H1 (cell line): ENCODE measurements at places on chromosomes 16 and 17.

- no peak for DNase-seq
Observed at GRCh38 chr16:89443727-89444084, 46.7 kb downstream of the ANKRD11 start.

DNA sequence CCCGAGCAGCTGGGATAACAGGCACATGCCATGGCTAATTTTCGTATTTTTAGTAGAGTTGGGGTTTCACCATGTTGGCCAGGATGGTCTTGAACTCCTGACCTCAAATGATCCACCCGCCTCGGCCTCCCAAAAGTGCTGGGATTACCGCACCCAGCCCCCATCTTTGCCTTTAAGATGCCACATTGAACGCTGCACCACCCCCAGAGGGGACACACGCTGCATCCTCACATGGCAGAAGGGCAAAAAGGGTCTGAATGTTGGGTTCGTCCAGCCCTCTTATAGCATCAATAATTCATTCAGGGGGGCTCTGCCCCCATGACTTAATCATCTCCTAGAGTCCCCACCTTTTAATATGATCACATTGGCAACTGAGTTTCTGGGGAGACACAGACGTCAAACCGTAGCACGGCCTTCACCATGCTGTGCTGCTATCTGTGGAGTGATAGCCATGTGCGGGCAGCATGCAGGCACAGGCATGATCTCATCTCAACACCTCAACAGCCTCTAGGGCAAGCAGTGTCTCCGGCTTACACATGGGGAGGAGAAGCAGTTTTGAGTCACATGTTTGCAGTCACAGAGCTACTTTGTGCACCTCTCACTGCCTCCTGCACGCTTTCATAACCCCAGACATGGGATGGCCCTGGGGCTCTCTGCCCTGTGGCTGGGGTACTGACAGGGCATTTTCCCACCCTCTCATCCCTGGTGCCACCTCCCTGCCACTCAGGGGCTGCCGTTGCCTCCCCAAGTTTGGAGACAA, 30.0 kb downstream of the IL21R start:
- DNase-seq: peak; percentile 32

GRCh38 chr16:73523209-73523608, 475.3 kb upstream of the ZFHX3 start:
- DNase-seq: no peak

- DNase-seq: no peak
Observed at GRCh38 chr16:88298181-88298832, 84.5 kb upstream of the ZNF469 start.

GRCh38 chr17:65405563-65405962, 155.9 kb downstream of the AXIN2 start:
- DNase-seq: no peak

DNA sequence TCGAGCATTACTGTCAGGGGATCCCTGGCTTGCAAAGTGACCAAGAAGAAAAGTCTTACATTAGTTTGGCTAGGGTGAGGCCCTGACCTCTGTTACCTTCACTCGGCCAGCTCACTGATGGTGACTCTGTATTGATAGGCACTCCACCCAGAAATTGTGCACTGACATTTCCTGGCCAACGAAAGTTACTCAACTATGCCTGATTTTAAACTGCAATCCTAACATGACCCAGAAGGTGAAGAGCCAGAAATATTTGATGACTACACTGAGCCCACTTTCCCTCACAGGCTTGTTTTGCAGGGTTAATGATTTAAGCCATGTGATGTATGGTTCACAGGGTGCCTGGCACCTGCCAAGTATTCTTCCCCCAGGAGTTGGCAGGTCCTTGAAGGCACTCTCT, 208.2 kb upstream of the MAF start:
- DNase-seq: no peak

DNA sequence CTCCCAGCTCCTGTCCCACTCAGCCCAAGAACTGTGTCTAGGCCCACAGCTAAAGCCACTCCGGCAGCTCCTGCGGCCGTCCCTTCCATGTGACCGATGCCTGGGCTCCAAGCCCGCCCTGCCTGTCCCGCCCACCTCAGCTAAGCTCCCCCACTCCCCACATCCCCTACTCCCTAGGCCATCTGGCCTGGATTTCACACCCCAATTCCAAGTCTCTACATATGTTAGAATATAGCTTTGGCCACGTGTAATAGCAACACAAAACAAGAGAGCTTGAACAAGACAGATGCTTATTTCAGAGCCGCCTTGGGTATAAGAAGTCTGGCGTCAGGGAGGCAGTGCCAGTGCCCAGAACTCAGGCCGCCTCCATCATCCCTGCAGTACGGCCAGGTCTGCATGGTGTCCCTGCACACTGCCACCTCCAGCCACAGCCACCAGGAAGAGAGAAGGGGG, 30.0 kb upstream of the USP22 start:
- no peak for DNase-seq

DNA sequence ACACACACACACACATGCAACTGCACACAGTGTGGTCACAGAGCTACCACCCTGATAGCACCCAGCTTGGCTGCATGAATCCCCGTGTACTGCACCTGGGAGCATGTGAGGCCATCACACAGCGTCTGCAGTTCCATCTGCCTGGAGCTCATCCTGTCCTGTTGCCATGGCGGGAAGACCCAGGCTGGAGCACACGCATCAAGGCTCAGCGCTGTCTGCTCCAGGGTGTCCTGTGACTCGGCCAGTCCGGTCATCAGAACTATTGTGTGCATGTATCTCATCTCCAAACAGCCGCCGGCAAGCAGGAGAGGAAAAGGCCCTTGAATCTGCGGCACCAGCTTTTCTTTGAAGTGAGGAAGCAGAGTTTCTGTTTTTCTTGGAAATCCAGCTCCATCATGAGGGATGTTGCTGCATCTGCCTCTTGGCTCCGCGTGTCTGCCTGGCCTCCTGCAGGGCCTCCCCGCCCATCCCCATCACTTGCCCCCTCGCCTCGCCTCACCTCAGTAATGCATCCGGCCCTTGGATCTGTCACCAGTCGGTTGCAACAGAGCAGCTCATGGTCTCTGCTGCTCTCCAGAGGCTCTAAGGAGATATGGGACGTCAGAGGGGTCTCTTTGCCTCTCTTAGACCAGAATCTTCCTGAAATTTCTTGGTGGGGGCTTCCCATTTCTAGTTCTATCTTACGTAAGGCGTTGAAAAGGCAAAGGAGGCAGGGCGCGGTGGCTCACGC, 23.7 kb downstream of the CACNG4 start:
- DNase-seq: no peak

GRCh38 chr17:7867881-7868329, 10.1 kb downstream of the CYB5D1 start:
- DNase-seq: no peak

DNA sequence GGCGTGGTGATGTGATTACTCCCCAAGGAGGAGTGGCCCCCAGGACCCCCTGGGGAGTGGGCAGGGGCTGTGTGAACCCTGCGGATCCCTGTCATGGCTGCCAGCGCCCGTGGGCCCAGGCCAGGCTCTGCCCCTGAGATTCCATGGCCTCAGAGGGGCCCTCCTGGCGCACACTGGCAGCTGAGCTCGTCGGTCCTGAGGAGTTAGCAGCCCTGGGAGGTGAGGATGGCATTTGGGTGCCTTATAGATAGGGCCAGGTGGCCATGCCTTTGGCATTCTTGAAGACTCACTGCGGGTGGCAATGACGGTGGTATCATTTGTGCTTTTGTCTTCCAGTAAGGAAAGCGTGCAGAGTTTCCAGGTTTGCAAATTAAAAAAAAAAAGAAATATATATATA, 146.8 kb upstream of the GSE1 start:
- no peak for DNase-seq

DNA sequence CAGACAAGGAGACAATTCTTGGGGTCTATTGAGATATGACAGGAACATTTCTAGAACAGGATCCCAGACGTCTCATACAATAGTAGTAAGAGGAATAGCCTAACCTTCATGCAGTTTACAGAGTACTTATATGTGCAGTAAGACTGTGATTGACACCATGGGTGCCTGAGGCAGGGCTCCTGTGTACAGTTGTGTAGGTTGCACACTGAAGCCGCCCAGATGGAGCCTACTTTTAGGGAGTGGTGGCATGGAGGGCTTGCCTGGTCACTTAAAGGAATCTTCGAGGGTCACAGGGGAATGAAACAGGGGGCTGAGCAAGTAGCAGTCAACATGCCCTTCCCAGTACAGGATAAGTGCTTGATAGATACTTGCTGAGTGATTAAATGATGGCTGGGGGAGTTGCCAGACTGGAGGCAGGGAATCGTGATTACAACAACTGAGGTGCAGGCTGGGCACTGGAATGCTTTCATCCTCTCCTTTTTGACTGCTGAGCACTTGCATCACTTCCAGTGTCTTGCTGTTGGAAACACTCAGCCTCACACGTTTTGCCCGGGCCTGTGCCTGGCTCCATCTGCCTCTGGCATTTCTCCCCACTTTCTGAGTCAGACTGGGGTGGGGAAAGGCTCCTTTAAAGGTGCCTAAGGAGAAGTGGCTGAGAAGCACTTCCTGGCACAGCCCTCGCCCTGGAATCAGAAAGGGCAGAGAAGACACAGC, 71.0 kb downstream of the COPRS start:
- no peak for DNase-seq

- DNase-seq: no peak
Observed at GRCh38 chr17:59642565-59642964, 22.9 kb downstream of the CLTC start.

GRCh38 chr17:78126895-78127238, 1.7 kb downstream of the TMC6 start:
- no peak for DNase-seq

DNA sequence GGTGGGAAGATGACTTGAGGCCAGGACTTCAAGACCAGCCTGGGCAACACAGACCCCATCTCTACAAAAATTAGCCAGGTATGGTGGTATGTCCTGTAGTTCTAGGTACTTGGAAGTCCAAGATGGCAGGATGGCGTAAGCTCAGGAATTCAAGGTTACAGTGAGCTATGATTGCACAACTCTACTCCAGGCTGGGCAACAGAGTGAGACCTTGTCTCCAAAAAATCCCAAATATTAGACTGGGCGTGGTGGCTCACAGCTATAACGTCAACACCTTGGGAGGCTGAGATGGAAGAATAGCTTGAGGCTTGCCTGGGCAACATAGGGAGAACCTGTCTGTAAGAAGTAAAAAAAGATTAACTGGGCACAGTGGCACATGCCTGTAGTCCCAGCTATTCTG, 30.8 kb downstream of the SUZ12 start:
- DNase-seq: no peak

DNA sequence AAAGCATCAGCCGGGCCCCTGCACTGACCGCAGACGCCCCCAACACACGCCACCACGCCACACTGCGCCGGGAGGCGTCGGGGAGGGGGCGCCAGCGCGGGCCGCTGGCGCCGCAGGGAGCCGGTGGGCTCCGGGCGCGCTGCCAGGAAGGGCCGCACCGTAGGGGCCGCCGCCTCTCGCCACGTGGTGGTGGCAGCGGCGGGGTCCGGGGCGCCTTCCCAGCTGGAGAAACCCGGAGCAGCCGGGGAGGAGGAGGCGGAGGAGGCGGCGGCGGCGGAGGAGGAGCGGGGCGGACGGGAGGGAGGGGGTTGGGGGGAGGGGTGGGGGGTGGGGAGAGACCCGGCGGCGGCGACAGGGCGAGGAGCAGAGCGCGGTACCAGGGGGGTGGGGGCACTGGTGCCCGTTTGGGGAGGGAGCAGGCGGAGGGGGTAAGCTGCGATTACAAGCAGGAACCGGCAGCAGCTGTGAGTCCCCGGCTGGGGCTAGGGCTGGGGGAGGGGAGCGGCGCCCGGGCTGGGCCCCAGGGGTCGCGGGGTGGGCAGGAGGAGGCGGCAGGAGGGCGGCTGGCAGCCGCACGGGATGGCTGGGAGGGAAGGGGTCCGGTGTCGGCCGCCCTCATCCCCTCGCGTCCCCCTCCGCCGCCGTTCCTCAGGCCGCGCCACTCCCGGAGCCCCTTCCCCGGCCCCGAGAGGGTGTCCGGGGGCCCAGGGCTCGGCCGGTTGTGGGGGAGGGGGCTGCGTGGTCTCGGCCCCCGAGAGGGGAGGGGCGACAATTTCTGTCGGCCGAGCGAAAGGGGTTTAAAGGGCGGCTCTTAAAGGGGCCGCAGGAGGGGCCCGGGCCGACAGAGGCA, at the start of gene TBKBP1:
Gene TBKBP1, plus strand, starts transcription at position 431 of the 850 bp plus-strand sequence. CDS start 1,952 bp downstream, outside the sequence.
- DNase-seq: peak; percentile 63

DNA sequence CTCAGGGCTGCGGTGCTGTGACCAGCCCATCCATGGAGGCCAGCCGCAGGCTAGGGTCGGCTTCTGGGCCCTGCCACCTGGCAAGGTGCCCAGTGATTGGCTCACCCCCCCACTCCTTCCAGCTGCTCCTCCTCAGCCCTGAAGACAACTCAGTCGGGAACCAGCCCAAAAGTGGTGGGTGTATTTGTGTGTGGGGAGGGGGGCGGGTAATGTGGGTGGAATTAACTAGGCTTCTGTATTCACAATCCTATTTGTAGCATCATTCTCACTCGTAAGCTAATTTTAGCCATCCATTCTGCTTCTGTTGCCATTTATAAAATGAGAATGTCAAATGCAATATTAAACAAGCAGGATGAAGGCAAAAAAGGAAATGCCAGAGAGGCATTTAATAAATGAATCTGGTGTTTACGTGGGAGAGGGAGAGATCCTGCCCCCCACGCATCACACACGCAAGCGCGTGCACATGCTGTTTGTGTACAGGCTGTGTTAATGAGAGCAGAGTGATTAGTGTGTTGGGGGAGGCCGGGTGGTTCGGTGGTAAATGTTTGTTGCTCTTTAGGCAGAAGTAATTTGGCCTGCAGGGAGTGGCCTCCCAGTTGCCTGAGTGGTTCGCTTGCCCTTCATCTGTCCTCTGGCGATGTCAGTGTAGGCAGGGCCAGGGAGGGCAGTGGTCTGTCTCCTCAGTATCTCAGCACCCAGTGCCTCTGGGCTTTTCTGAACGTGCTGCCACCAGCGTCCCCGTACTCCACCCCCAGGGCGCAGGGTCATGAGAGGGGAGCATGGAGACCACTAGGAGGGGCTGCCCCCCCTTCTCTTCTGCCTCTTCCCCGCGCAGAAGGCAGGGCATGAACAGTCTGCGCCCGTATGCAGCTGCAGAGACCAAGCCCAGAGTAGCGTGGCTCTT, 140.1 kb downstream of the CCDC182 start:
- no peak for DNase-seq

DNA sequence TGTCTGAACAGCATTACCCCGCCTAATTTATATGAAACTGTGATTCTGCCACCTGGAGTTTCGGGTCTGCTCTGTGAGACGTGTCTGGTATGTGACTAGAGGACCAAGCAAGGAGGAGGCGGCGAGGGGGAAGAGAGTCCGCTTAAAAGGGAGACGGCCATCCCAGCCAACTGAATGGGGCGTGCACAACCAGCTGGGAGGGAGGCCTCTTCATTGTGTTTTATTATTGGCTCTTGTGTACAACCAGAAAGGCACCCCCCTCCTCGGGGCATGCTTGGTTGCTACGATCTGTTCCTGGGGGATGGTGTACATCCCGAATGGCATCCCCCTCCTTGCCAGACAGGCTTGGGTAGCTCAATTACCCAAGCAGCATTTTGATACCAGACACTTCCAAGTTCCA, 384.5 kb upstream of the SALL1 start:
- DNase-seq: no peak

DNA sequence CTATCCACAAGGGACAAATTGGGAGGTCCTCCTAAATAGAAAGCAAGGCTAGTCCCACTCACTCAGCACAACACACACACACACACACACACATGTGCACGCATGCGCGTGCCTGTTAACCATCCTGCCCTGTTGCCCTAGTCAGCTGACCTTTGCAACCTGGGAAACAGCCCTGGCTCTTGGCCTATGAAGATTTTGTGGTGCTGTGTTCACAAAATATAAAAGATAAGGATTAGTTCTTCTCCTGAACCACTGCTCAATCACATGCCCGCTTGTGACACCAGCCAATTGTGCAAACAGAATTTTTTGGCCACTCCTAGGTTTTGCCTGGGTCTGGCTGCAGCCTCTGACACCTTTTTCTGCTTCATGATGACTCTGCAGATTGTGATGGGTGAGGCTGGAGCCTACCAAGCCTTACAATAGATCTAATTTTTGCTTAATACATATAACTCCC, 3.3 kb upstream of the CES1 start:
- DNase-seq: no peak
